ENCODE measurements at places on chromosomes 7 and 10.
A peak's percentile ranks its signal among the peaks of the same experiment; 100 is the strongest.

DNA sequence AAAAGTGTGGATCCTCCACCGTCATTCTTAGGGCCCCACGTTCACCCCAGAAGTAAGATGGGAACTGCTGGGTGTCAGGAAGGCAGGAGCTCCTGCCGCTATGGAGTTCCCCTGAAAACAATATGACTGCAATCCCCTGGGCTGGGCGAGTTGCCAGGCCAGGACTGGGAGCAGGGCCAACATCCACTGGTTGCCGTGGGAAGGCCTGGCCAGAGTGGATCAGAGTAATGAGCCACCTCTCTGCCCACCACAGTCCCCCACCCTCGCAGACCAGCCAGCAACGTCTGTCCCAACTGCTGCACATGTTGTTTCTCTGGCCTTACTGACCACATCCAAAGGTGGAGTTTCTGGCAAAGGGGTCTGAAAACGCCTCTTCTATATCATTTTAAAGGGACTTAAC lies 86.6 kb downstream of the STRA8 start:
- peak; percentile 5 for DNase-seq

- no peak for DNase-seq
Observed at GRCh38 chr10:90917238-90917967, 3.5 kb downstream of the ANKRD1 start.

- no peak for DNase-seq
Observed at GRCh38 chr10:108782411-108782810, 1140.9 kb downstream of the XPNPEP1 start.

GRCh38 chr7:90771281-90771680 lies 175.2 kb downstream of the CDK14 start:
- no peak for DNase-seq

- no peak for DNase-seq
Observed at GRCh38 chr10:101672536-101672935, 22.4 kb downstream of the FBXW4 start.

DNA sequence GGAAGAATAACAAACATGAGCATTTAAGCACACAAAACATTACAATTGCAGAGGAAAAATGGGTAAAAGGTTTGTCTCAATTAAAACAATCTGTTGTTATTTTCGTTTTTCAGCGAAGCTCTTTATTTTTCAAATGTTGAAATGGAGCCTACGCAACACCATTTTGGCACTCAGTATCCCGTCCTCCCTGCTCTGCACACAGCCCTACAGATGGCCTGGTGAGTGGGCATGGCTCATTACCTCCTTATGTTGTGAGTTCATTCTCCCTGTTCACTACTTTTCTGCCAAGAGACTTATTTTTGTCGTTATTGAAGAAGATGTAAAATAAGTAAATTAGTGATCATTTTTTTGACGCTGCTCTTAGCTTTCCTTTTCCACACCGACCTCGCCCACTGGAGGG lies 167.8 kb upstream of the CXCL12 start:
- DNase-seq, result no peak

DNA sequence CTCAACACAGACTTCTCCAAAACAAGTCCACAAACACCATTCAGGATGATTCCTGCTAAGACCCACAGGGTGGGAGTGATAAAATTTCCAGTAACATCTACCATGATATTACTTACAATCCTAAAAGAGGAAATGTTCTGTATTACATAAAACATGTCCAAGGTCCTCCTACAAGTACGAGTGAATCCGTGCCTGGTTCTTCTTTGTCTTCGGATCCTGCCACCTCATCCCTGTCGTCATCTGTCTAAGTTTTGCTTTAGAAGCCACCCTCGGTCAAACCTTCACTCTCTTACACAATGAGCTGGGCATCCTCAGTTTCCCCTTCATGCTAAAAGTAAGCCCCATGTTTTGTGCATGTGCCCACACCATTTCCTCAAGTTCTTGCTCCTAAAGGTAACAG lies 279.0 kb downstream of the KCNMA1 start:
- no peak for DNase-seq

- DNase-seq, result no peak
Observed at GRCh38 chr7:128889121-128889520, 21.4 kb downstream of the KCP start.

DNA sequence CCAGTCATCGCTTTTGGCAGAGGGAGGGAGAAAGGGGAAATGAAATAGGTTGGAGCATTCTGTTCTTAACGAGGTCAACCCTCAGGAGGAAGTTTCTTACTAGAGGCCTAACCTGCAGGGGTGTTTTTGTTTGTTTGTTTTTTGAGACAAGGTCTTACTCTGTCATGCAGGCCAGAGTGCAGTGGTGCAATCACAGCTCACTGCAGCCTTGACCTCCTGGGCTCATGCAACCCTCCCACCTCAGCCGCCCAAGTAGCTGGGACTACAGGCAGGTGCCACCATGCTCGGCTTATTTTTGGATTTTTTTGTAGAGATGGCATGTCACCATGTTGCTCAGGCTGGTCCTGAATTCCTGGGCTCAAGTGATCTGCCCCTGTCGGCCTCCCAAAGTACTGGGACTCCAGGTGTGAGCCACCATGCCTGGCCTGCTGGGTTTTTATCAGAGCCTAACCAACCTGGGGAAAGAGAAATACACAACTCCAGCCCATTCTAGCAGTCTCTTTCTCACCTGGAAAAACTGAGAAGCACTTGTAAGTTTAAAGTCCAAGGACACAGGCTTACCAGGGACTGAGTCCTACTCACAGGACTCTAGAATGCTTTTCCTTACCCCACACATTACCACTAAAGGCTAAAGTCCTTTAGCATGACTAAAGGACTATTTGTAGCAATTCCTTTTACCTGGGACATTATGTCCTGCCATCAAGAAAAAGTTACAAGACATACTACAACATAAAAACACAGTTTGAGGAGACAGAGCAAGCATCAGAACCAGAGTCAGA lies 101.0 kb upstream of the EGFR start:
- DNase-seq, result no peak

- no peak for DNase-seq
Observed at GRCh38 chr7:128113839-128114238, 82.6 kb upstream of the LRRC4 start.

GRCh38 chr7:139106959-139107358 lies 2.6 kb downstream of the ZC3HAV1 start:
- peak; percentile 51 for DNase-seq
